SHP77 (cell line): ENCODE measurements at places on chromosomes 12 and 14.

DNA sequence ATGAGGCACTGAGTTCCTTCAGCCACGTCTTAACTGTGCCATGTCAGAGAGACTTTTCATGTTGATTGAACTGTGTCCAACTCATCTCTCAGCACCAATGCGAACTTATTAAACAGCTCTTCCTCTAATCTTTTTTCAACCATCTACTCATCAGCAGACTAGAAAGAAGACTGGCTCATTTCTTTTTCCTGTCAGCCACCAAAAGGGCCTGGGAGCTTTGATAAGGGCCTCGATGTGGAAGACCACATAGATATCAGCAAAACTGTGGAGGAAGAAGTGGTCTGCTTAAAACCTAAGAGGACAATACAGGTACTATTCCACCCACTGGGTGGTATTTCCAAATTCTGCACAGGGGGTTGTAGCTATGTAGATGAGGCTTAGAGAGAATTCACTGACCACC, 3.6 kb upstream of the PLXNC1 start:
- no peak for DNase-seq

GRCh38 chr14:101022121-101022520, 118.6 kb upstream of the RTL1 start:
- DNase-seq: no peak

DNA sequence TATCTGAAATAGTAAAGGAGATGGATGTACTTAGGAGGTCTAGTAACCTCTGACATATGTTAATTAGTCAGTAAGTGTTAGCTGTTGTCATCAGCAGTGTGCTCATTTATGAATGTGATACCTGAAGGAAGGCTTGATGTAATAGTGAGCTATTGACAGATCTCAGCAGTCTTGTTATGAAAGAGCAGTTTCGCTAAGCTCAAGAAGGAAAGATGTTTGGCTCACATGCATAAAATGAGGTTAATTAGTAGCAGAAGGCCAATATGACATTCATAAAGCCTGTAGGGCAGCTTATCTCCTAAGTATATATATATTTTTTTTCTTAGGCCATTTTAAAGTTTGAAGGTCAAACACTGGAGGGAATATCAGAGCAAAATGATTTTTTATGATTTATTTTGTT, 2.8 kb downstream of the FAM234B start:
- no peak for DNase-seq

- DNase-seq: peak; percentile 81
Observed at GRCh38 chr12:89353823-89354611, 1.7 kb upstream of the DUSP6 start.

GRCh38 chr12:120416490-120417216, 21.3 kb upstream of the COX6A1 start:
- no peak for DNase-seq

DNA sequence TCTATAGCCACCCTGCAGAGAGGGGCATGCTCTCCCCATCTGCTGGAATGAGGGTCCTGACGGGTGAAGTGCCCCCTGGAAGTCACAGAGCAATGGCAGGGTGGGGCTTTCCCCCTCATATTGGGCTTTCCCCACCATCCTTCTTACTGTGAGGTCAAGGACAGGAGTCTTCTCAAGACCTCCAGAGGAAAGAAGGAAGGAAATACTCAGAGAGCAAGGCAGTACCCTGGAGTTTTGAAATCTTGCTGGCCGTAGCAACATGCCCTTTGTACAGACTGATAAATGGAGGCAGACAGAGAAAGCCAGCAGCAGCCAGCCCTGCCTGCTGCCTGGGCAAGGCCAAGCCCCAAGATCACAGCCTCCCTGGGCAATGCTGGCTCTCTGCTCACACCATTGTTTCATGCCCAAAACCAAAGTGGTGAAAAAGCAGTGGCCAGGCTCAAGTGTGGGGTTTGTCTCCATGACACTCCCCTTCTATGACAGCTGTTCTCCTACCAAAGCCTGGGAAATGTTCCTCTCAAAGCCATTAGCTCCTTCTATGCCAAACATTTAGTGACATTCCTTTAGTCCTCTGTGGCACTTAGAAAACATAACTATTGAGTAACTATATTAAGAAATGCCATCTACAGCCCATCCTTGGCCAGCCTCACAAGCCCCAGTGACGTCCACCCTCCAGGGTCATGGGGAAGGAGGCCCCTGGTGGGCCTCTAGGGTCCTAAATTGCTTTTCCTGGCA, 13.2 kb upstream of the ITPK1 start:
- DNase-seq: no peak

GRCh38 chr12:53298164-53298563, 1.3 kb upstream of the MYG1 start:
- DNase-seq: no peak

GRCh38 chr12:108792361-108793292, 61.3 kb upstream of the CORO1C start:
- DNase-seq: no peak

DNA sequence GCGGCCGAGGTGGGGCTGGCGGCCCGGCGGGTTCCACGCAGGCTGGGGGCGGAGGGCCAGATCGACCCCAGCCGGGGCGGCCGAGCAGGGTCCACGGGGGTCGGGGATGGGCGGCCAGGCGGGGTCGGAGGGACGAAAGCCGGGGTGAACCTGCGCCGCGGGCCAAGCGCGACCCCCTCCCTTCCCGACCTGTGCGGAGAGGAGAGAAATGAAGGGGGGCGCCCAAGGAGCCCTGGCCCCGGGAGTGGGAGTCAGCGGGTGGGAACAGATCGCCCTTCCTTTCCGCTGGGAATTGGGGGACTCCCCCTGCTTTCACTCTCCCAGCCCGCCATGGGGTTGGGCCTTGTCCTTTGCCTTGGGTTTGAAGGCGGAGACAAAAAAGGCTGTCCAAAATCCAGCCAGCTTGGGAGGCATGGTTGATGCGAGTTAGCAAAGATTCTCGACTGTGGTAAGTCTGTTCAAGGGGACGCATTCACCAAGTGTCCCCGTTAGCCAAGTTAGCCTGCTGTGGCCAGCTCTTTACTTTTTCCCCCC, 559 bp upstream of the CKAP4 start:
- DNase-seq: no peak

DNA sequence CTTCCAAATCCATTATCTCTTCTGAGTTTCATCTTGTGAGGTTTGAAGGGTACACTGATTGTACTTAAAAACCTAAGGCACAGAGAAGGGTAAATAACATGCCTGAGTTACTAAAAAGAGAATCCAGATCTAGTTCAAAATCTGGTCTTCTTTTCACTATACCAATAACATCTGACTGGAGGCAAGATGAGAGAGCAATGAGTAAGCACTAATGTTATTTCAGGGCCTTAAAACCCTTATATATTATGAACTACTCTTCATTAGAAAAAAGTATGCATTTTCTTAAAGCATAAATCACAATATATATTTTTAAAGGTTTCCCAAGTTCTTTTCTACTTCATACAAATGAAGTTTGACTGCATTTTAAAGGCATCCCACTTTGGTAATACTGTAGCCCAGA, 60.2 kb downstream of the GXYLT1 start:
- no peak for DNase-seq

DNA sequence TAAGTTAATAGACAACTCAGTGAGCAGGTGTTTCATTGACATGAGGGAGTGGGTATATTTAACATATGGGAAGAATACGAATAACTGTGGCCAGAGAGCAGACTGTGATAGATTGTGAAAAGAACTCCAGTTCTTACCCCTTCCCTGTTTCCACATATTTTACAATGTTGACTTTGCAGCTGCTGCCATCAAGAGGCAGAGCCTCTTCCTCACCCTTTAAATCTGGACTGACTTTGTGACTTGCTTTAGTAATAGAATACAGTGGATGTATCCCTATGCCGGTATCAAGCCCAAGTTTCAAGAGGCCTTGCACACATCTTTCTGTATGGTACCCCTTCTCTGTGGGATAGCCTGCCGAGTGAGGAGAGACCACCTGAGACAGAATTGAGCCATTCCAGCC, 356.7 kb downstream of the ETNK1 start:
- no peak for DNase-seq

DNA sequence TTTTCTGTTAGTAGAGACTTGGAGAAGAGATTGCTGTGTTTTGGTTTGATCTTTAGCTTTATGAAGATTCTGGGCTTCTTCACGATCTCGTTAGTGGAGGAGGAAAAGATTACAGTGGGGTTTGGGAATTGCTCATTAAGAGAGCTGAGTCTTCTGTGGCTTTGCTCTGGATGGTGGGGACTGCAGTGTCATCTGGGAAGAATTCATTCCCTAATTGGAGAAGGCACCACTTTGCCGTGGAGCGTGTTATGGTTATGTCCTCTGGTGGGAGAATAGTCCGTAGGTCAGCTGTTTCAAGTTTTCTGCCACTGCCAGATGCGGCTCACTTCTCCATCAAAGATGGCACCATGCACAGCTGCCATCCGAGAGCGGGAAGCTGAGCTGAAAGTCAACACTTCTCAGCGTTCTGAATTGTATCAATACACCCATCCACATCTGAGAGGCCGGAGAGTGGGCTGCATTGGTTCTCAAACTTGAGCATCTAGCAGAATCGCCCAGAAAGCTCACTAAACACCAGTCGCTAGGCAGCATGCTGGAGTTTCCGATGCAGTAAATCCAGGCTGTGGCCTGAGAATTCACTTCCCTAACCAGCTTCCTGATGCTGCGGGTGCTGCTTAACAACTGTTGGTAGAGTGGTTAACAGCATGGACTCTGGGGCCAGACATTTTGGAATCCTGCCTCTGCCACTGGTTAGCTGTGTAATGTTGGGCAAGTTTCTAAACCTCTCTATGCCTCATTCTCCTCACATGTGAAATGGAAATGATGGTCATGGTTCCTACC, 117.8 kb downstream of the PLXNC1 start:
- DNase-seq: no peak

GRCh38 chr14:22623047-22623446, 21.1 kb downstream of the OR6J1 start:
- DNase-seq: no peak

DNA sequence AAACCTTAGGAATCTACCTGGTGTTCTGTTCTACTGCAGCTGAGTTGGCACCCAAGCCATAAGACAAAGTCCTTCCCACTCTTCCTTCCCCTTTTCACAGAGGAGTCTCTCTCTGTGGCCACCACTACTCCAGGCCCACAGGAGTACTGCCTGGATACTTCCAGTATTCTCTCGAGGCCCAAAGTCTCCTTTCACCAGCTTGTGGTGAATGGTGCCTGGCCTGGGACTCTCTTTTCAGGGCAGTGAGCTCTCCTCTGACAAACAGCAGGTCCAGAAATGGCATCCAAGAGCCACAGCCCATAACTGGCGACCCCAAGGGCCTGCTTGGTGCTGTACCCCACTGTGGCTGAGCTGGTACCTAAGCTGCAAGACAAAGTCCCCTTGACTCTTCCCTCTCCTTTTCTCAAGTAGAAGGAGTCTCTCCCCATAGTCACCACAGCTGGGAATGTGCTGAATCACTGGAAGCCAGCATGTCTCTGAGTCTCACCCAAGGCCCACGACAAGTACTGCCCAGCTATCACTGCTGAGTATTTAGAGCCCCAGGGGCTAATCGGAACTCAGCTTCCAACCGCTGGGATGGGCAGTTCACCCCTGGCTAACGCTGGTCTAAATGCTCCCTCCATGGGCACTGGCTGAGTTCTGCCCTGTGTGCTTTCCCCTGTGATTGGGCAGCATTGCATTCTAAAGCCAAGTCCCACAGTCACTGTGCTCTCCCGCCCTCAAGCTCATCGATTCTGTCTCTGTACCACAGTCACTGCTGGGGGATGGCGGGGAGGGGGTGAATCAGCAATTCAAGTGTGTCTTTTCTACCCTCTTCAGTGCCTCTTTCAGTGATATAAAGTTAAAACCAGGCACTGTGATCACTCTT, 6.1 kb downstream of the A2ML1 start:
- no peak for DNase-seq

- DNase-seq: no peak
Observed at GRCh38 chr12:22543246-22544037, 900 bp downstream of the C2CD5 start.

- no peak for DNase-seq
Observed at GRCh38 chr12:6701078-6701768, 608 bp upstream of the PIANP start.

GRCh38 chr14:51957950-51958349, 31.4 kb upstream of the RTRAF start:
- no peak for DNase-seq

DNA sequence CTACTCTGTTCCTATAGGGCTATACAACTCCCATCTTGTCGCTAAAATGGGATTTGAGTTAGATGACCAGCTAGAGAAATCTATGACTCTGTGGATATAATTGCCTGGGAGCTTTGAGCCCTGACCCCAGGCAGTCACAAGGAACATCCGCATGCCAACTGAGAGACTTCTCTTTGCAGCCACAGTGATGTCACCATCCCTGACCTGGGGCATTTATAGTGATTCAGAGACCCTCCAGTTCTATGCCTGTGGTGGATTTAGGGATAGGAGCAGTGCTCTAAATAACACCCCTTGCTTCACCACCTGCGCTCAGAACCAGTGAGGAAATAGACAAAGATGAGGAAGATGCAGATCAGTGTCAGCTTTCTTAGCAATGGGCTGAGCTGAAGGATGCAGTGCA, 86.2 kb downstream of the RIN3 start:
- no peak for DNase-seq

GRCh38 chr14:37970696-37971095, 237.0 kb upstream of the SSTR1 start:
- DNase-seq: no peak

GRCh38 chr14:20855652-20856291, 35.4 kb upstream of the RNASE3 start:
- DNase-seq: peak; percentile 41

DNA sequence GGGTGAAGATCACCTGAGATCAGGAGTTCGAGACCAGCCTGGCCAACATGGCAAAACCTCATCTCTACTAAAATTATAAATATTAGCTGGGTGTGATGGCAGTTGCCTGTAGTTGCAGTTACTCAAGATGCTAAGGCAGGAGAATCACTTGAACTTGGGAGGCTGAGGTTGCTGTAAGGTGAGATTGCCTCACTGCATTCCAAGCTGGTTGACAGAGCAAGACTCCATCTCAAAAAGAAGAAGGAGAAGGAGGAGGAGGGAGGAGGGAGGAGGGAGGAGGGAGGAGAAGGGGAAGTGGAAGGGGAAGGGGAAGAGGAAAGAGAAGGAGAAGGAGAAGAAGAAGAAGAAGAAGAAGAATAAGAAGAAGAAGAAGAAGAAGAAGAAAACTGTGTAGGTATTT, 17.0 kb downstream of the RNASE10 start:
- no peak for DNase-seq

- DNase-seq: no peak
Observed at GRCh38 chr12:14573118-14573517, 5.4 kb upstream of the PLBD1 start.

DNA sequence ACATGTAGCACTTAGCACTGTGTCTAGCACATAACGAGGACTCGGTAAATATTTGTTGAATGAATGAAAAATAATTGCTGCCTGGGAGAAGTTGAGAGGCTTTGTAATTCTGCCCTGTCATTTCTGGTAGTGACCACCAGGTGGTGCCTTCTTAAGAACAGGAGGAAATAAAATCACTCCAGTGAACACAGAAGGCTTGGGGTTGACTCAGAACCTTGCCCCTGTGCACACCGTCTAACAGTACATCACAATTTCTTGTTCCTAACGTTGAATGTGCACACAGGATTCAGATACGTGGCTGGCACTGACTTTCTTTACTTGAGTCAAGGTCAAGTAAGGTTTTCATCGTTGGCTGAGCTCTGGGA, 91.8 kb downstream of the RGS6 start:
- peak; percentile 56 for DNase-seq

GRCh38 chr12:132279184-132279889, 50.1 kb downstream of the GALNT9 start:
- peak; percentile 73 for DNase-seq
